SK-N-SH (cell line): ENCODE measurements at places on chromosomes 5 and 9.
A peak's percentile ranks its signal among the peaks of the same experiment; 100 is the strongest.

- H3K27ac ChIP-seq = no peak overlapping the region
- H3K4me3 ChIP-seq = no peak overlapping the region
- H3K36me3 ChIP-seq = no peaks in the 10 kb centered on the region
- no peaks in the 10 kb centered on the region for H3K4me1 ChIP-seq
Observed at GRCh38 chr5:132110930-132111329, 37.3 kb downstream of the CSF2 start.

DNA sequence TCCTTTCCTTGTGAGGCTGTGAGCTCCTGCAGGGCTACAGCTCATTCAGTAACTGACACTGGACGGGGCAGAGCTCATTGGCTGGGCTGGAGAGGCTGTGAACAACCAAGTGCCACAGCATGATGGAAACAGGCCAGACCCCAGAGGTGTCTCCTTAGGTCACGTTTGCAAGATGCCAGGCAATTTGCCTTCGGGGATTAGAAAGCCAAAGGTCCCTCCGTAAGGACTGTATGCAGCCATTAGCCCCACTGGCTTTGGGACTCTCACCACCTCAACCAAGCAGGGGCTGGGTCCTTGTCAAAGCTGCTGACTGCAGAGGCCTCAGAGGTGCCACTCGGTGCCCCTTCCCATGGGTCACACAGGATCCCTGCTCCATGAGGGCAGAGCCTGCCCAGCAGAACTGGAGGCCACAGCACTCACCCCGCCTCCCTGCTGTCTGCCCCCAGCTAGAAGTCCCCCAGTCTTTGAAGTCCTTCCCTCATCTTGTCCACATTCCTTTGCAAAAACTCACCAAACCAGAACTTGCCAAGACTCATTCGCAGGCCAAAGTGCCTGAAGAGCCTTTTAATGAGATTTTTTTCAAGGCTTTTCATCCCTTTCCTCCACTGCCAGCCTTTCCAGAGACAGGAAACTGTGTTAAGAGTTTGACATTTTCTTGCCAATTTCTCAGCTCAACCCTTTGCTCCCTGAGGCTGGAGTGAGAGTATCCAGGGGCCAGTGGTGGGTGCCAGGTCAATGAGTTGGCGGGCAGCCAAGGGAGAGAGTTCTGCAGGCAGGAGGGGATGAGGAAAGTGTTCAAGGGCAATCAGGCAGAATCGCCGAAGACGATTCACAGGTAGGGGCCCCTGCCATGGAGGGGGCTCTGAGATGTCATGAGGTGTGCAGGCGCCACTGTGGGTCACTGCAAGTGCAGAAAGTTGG lies 39.7 kb upstream of the SLC25A51 start:
- peaks cover 15% of the 10 kb centered on the region for H3K36me3 ChIP-seq
- H3K27me3 ChIP-seq = no peaks in the 10 kb centered on the region
- peak overlapping the region; percentile 88 for H3K27ac ChIP-seq
- DNase-seq = no peak
- peak overlapping the region; percentile 16; the same call in 1 of the 2 replicates for H3K4me3 ChIP-seq

DNA sequence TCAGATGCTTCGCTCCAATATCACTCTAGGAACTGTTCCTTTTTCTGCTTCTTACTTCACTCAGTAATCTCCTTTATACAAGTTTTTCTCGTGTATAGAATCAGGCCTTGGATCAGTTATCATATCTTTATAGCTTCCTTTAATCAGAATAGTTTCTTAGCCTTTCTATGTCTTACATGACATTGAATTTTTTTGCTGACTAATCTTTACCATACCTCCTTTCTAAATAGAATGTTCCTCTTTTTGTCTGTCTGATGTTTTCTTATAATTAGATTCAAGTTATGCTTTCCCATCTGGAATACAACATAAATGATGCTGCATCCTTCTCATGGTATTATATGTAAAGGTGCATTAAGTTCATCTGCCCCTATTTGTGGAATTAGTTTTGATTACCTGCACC lies 40.2 kb upstream of the TYRP1 start:
- no peaks in the 10 kb centered on the region for H3K36me3 ChIP-seq
- peaks cover 4% of the 10 kb centered on the region; the same call in 1 of the 2 replicates for H3K4me1 ChIP-seq
- no peak overlapping the region for H3K4me3 ChIP-seq

- H3K27me3 ChIP-seq = no peaks in the 10 kb centered on the region
- no peaks in the 10 kb centered on the region for H3K36me3 ChIP-seq
- no peak overlapping the region for H3K4me3 ChIP-seq
- DNase-seq = no peak
Observed at GRCh38 chr5:88868468-88869068, 14.4 kb downstream of the MEF2C start.

DNA sequence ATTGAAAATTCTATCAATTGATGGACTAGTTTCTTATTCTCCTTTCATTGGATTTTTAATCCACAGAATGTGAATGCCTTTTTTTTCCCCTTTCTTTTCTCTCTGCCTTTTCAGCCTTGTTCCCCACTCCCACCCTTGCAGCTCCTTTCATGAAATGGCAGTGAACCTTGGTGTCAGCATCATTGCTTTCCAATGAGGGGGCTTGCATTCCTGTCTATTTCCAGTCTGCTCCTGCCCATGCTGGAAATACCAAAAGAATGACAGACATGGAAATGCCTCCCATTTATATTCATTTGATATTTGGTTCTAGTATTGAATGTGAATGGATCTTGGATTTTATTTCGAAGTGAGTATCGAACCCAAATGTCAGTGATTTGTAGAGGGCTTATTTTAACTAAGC lies 162.7 kb upstream of the SGCD start:
- H3K4me1 ChIP-seq = no peaks in the 10 kb centered on the region
- H3K36me3 ChIP-seq = no peaks in the 10 kb centered on the region
- DNase-seq = no peak
- no peak overlapping the region for H3K27ac ChIP-seq
- H3K27me3 ChIP-seq = no peaks in the 10 kb centered on the region
- no peak overlapping the region for H3K4me3 ChIP-seq

GRCh38 chr9:74303945-74304344 lies 193.2 kb upstream of the RORB start:
- no peak overlapping the region for H3K27ac ChIP-seq
- no peaks in the 10 kb centered on the region for H3K4me1 ChIP-seq
- H3K27me3 ChIP-seq = no peaks in the 10 kb centered on the region
- H3K36me3 ChIP-seq = no peaks in the 10 kb centered on the region
- H3K4me3 ChIP-seq = no peak overlapping the region

GRCh38 chr5:148856424-148856823 lies 30.0 kb downstream of the ADRB2 start:
- H3K27ac ChIP-seq = no peak overlapping the region
- no peaks in the 10 kb centered on the region for H3K27me3 ChIP-seq
- DNase-seq = no peak
- no peaks in the 10 kb centered on the region for H3K4me1 ChIP-seq
- H3K4me3 ChIP-seq = no peak overlapping the region
- no peaks in the 10 kb centered on the region for H3K36me3 ChIP-seq
